CD14-positive monocyte (primary cell): ENCODE measurements at places on chromosomes 2 and 18.

GRCh38 chr18:623761-624620 lies 27.2 kb downstream of the CLUL1 start:
- peak; percentile 29 for DNase-seq

DNA sequence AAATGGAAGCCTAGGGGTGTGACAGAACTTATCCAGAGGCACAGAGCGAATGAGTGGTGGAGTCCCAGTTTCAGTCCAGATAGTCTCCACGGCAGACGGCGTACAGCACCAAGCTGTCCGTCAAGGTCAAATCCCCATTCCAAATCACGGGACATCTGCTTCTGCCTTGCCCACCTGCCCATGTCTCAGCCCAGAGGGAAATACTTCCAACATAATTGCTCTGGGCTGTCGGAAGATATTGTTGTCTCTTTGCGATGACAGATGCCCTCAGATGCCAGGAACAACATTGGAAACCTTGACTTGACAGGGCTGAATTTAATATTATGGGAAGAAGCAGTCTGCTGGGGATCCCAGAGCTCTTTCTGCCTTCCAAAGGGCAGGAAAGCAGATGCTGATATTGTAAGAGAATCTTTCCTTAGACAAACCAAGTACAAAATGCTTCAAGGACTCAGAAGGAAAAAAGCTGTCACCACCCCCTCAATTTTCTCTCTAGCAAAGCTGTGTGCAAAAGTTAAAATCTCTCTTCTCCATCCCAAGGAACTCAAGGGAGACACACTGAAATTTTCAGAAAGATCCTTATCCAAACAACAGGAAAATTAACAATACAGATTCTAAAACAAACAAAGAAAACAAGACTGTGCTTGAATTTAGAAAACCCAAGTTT lies 364.0 kb downstream of the LRATD1 start:
- DNase-seq, result no peak

DNA sequence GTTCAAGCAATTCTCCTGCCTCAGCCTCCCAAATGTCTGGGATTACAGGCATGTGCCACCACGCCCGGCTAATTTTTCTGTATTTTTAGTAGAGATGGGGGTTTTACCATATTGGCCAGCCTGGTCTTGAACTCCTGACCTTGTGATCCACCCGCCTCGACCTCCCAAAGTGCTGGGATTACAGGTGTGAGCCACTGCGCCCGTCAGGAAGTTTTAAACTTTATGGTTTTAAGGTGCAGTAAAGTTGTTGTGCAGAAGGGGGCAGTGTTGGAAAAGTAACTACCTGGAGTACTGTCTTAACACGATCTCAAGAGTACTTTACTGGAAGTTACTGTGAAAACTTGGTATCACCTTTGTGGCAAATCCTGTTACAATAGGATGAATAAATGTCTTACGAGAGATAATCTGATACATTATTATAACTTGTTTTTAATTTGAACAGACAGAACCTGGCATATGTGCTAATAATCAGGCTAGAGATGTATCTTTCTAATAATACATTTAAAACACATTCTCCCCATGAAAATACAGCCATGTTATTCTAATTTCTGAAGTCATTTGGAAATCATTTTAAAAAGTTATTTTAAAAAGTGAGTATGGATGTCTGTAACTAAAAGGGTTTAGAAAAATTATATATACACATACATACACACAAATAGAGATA lies 10.8 kb downstream of the SPDYA start:
- DNase-seq, result peak; percentile 28

DNA sequence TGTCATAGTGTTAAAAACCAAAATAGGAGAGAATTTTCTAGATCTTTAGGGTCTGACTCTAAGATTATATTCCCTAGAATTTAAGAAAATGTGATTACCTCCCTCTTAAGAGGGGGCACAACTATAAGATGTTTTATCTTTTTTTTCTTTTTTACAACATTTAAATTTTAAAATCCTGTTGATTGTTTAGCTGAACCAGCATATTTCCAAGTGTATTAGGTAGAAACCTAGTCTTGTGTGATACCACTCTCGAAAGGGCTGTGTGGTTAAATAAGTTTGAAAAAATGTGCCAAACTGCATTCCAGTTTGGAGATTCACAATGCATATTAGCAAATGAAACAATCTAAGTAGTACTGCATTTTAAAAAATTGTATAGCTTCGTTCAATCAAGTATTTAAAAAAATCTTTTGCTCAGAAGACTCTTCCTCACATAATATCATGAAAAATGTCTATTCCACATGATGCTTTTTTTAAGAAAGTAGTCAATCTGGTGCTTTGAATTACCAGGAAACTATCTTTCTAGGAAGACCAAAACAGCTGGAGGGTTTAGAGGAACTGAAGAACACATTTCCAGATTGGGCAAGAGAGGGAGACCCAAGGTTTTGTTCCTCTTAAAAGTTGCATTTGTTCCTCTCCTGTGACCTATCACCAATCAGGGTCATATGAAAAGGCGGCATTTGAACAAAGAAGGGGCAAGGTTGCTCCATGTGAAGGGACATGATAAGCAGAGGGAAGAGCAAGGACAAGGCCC lies 98.8 kb downstream of the DPP4 start:
- DNase-seq, result peak; percentile 35

DNA sequence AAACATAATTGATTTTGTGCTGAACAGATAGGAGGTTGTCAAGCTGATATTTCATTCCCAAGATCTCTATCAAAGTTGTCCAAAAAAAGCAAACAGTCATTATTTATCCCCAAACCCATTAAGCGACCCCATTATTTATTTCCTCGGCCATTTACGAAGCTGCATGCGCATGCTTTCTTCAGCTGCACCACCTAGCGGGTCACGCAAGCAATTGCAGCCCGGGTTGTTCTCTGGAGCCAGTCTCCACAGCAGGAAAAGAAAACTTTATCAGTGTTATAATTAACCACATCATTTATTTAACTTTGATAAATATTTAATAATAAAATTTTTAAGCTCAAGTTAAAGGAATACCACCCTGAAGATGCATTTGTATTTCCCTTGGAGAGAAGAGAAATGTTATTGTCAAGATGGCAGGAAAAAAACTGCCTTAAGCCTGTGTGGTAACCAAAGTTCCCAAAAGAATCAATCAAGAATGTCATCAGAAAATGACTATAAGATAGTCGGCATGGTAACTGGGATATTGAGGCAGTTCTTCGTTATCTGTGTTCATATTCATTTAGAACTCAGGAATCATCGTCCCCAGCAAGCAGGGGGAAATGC lies 304.7 kb downstream of the FBXO15 start:
- peak; percentile 3 for DNase-seq
